NCI-H1105 (cell line): ENCODE measurements at places on chromosomes 3 and 15.
A peak's percentile ranks its signal among the peaks of the same experiment; 100 is the strongest.

GRCh38 chr3:138460536-138461205 is 26.3 kb downstream of the ESYT3 start:
- no peak for DNase-seq

GRCh38 chr3:43152649-43153048 is 46.8 kb upstream of the POMGNT2 start:
- no peak for DNase-seq

DNA sequence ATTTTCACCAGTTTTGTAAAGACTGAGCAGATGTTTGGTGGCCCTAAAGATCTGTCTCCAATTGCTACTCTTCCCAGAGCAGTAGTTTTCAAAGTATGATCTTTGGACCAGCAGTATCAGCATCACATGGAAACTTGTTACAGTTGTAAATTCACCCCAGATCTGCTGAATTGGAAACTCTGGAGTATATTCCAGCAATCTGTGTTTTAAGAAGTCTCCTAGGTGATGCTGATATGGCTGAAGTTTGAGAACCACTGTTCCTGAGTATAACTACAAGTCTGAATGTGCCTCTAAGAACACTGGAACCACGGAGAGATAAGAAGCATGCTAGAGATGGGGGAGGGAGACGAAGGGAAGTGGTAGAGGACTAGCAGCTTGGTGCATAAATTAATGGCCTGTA is 45.7 kb downstream of the NUDT16 start:
- no peak for DNase-seq

GRCh38 chr3:108914774-108915641 is 38.7 kb downstream of the GUCA1C start:
- peak; percentile 50 for DNase-seq

DNA sequence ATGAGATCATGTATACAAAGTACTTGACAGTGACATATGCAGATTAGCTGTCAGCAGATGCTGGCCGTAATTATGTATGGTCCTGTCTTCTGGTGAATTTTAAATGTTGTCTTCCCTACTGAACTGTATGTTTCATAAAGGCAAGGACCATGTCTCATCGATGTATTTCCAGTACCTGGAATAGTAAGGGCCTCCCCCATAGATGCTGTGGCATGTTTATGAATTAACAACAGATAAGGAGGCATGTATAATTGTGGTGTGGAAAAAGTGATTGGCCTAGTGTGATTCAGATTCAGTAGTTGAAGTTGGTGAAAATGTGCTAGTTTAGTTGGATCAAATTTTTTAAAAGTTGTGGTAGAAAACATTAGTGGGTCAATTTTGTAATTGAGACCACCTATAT is 202.7 kb upstream of the SLC2A2 start:
- no peak for DNase-seq

- DNase-seq, result no peak
Measured at GRCh38 chr3:50428007-50428633, 68.8 kb upstream of the TMEM115 start.

DNA sequence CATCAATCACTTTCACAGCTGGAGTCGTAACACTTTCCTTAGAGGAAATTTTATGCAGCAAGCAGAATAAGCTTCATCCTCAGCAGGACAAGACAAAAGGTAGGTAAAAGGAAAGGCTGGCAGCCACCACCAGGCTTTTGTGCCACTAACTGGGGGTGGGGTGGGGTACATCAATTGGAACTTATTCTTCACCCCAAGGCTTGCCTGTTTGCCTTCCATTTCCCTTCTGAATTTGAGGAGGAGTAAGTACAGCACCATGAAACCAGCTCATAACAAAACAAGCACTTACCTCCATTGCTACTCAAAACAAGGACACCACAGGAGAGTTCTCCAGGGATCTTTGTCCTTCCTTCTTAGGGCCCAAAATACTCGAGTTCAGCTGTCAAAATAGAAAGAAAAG is 296.8 kb downstream of the ARRDC4 start:
- no peak for DNase-seq

GRCh38 chr15:63909819-63910437 is 76.2 kb upstream of the HERC1 start:
- DNase-seq, result no peak

DNA sequence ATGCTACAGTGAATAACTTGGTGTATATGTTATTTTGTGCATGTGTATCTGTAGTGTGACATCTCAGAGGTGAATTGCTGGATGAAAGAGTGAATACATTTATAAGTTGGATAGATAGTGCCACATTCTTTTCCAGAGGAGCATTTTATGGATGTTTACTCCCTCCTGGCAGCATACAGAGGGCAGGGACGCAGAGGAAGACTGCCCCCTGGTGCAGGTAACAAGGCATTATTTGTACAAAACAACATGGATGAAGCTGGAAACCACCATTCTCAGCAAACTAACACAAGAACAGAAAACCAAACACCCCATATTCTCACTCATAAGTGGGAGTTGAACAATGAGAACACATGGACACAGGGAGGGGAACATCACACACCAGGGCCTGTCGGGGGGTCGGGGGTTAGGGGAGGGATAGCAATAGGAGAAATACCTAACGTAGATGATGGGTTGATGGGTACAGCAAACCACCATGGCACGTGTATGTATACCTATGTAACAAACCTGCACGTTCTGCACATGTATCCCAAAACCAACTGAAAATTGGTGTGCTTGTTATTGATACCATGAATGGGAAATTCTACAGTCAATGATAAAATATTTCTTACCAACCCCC is 57.9 kb upstream of the CTXND1 start:
- no peak for DNase-seq

GRCh38 chr15:52408823-52409222 is 113.2 kb upstream of the MYO5C start:
- DNase-seq, result no peak

GRCh38 chr3:112687211-112687610 is 46.3 kb upstream of the CCDC80 start:
- no peak for DNase-seq

GRCh38 chr3:161941891-161942290 is 445.3 kb downstream of the OTOL1 start:
- no peak for DNase-seq

DNA sequence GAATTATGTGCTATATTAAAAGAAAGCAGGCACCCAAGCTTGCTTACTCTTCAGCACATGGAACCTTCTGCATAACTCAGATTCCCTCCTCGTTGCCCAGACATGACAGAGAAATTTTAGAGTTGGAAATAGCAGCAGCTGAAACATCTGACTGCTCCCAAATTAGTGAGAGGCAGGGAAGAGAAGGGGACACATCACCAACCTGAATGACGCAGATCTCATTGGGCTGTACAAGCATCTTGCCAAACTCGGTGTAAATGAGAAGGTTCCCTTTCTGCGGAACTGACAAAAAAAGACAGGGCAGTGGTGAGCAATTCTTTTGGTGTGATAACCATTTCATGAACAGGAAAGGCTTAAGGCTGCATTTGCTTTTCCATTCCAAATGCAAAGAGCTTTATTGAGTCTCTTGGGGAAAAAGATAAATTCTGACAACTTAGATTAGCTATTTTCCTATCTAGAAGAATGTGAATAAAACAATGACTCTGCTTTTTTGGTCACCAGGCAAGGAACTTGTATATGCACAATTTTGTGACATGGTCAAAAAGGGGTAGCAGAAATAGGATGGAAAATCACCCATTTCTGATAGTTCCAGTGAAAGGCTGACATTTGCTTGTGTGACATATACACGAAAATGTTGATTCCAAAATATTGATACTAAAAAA is 35.1 kb downstream of the HGD start:
- DNase-seq, result no peak

DNA sequence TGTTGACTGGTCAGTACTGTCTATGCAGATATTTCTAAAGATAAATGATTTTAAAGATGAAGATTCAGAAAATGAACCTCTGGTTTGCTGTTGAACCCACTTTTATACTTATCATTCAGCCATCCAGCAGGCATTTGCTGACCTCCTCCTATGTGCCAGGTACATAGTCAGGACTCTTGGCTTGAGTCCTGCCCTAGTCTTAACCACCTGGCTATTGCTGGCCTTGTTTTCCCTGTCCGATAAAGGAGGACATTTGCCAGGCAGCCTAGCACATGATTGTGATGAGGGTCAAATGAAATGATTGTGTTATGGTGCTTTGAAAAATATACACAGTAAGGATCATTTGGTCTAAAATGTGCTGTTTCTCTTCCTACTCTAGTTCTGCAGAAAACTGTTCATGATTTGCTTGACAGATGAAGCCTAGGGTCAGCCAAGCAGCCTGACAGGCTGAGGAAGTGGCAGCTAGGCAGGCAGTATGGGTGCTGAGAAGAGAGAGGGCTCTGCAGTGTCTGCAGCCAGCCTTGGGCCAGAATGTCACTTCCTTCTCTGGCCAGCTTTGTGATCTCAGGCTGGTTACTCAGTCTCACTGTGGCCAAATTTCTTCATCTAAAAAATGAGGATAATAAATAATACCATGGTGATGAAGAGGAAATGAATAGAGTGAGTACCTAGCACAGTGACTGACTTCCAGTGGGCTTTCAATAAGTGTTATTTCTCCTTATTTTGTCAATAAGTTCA is 13.8 kb downstream of the EXOSC7 start:
- no peak for DNase-seq

DNA sequence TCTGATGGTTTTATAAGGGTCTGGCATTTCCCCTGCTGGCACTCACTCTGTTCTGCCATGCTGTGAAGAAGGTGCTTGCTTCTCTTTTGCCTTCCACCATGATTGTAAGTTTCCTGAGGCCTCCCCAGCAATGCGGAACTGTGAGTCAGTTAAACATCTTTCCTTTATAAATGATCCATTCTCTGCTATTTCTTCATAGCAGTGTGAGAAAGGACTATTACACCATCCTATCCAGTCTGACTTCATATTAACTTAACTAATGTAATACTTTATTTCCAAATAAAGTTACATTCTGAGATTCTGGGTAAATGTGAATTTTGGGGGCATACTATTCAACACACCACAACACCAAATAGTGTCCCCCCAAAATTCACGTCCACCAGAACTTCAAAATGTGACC is 22.2 kb upstream of the MAP3K13 start:
- no peak for DNase-seq

GRCh38 chr3:188327433-188327832 is 173.5 kb downstream of the LPP start:
- DNase-seq, result no peak

GRCh38 chr15:69497076-69497475 is 44.5 kb downstream of the RPLP1 start:
- no peak for DNase-seq

GRCh38 chr3:157573780-157574378 is 70.7 kb upstream of the VEPH1 start:
- no peak for DNase-seq

GRCh38 chr3:155805802-155806618 is at the start of gene C3orf33:
Gene C3orf33, minus strand, starts transcription at chr3:155806278. Its CDS starts 26 bp downstream, at chr3:155806252.
- peak; percentile 85 for DNase-seq

DNA sequence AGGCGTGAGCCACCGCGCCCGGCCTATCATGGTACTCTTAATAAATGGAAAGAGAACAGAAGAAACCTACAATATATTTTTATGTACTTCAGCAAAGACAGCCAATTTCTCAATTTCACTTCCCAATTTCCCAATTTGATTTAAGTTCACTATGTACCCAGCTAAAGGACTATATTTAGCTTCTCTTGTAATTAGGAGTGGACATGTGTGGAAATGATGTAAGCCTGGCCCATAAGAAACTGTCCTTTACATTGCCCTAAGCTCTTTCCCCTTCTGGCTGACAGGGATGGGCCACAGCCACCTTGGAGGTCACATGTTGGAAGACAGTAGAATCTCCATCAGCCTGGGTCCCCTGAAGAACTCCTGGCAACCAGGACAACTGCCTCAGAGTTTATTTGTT is 6.2 kb downstream of the TMEM39A start:
- no peak for DNase-seq

DNA sequence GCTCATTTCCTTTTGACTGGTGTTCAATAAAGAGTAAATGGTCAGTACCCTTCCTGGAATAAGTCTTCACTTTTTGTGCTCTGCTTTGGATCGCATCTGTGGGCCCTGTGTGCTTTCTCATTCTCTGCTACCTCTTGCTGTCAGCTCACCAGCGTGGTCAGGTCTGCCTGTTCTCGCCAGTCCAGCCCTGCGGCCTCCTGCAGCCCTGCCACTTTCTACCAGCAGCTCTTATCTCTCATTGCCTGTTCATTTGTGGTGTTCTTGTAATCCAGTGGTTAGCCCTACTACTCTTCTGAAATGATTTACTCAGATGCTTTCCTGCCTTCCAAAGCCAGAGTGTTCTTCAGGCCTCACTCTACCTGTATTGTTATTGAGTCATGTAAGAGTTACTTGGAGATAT is 54.8 kb downstream of the CHCHD6 start:
- no peak for DNase-seq

- no peak for DNase-seq
Measured at GRCh38 chr3:118900737-118901525, 133.7 kb downstream of the IGSF11 start.

GRCh38 chr3:25973122-25973521 is 183.2 kb downstream of the OXSM start:
- no peak for DNase-seq
